ENCODE measurements at places on chromosomes 1 and 21.

DNA sequence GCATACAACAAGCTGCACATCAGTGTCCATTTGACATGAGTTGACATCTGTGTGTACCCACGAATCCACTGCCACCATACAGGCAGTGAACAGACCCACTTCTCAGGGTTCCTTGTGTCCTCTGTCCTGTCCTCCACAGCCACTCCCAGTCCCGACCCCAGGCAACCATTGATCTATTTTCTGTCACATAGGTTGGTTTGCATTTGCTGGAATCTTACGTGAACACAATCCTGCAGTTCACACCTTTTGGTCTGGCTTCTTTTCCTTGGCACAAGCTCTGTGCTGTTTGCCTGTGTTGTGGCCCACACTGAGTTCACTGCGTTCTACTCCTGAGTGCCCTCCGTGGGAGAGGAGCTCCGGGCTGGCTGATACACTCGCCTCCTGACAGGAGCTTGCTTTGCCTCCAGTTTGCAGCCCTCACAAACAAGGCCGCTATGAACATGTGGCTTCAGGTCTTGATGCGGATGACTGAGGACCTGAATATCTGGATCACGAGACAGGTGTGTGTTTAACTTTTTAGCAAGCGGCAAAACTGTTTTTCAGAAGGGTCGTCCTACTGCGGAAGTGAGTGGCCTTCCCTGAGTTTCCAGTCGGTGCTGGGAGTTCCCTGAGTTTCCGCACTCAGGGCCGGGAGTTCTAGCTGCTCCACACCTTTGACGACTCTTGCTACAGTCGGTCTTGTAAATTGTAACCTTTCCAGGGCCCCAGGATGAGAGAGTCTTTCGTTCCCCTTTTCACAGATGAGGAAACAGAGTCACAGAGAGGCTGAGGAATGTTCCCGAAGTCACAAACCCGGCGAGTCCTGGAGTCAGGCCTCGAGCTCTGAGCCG lies 13.0 kb upstream of the COL18A1 start:
- DNase-seq = no peak

DNA sequence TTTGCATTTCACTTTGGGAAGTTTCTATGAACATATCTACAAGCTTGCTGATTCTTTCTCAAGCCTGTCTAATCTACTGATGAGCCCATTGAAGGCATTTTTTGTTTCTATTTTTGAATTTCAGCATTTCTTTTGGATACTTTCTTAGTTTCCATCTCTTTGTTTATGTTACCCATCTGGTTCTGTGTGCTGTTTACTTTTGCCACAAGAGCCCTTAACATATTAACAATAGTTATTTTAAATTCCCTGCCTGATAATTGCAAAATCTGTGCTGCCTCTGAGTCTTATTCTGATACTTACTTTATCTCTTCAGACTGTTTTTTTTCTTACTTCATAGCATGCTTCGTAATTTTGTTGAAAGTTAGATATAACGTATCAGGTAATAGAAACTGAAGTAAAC lies 75.8 kb upstream of the ZRANB2 start:
- no peak for DNase-seq

DNA sequence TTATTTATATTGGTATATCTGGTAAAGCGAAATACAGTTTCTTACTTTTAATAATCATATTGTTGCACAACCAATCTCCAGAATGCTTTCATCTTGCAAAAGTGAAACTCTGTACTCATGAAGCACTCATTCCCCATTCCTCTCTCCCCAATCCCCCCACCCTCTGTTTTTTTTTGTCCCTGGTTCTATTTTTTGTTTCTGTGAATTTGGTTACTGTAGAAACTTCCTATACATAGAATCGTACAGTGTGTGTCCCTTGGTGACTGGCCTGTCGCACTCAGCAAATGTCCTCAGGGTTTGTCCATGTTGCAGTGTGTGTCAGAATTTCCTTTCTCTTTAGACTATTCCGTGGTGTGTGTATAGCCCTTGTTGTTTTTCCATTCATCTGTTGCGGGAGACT lies 7.9 kb upstream of the NLRP3 start:
- no peak for DNase-seq

GRCh38 chr1:109493805-109494539 lies at the start of gene CYB561D1:
Gene CYB561D1, plus strand, starts transcription at chr1:109494094. Its CDS starts 46 bp downstream, at chr1:109494140.
- peak; percentile 54 for DNase-seq

GRCh38 chr1:192826791-192827546 lies 18.1 kb downstream of the RGS2 start:
- peak; percentile 14 for DNase-seq

Measured in amniotic stem cell (primary cell).